ENCODE measurements at places on chromosomes 7 and 10.

DNA sequence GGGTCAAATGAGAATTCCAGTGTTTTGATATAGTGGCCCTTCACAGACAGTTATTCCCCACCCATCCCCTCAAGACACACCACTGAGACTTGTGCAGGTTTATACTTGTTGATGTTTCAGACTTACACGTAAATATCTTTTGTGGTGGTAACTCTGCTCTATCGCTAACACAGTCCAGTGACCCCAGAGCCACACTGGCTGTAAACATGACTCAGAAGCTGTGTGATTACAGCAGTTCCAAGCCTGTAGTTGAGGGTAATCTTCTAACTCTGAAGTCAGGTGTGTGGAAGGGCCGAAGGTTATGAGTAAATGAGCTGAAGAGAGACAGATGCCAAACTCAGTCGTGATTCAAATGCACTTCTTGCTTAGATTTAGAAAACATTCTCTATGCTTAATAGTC, 19.4 kb downstream of the NOBOX start:
- DNase-seq, result no peak

DNA sequence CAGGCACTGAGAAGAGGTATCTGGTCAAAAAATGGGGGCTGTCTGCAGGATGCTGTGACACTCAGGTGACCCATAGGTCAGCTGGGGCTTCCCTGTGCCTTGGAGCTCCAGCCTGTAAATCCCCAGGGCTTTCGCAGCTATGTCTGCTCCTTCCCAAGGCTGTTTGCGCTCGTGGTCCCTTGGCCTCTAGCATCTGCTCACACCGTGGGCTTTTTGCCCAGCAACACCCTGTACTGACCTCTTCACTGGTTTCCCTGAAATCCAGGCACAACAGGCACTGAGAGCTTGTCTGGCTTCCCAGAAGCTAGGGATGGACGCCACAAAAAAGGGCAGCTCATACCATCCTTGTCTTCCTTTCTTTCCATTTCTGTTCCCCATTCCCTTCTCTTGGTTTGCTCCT, 280.3 kb upstream of the HABP2 start:
- DNase-seq, result no peak

- DNase-seq, result peak; percentile 69
Observed at GRCh38 chr7:116512520-116513188, 12.2 kb upstream of the CAV1 start.

GRCh38 chr10:133258066-133258817, 18.4 kb downstream of the ADAM8 start:
- no peak for DNase-seq

DNA sequence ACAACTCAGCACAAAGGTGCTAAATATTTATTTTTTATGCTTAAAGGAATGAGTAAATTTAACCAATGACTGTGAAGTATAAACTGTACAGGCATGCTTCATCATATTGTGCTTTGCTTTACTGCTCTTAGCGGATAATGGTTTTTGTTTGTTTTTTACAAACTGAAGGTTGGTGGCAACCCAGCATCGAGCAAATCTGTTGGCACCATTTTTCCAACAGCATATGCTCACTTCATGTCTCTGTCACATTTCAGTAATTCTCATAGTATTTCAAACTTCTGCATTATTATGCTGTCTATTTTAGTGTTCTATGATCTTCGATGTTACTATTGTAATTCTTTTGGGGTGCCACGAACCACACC, 22.8 kb downstream of the BRAF start:
- DNase-seq, result no peak

DNA sequence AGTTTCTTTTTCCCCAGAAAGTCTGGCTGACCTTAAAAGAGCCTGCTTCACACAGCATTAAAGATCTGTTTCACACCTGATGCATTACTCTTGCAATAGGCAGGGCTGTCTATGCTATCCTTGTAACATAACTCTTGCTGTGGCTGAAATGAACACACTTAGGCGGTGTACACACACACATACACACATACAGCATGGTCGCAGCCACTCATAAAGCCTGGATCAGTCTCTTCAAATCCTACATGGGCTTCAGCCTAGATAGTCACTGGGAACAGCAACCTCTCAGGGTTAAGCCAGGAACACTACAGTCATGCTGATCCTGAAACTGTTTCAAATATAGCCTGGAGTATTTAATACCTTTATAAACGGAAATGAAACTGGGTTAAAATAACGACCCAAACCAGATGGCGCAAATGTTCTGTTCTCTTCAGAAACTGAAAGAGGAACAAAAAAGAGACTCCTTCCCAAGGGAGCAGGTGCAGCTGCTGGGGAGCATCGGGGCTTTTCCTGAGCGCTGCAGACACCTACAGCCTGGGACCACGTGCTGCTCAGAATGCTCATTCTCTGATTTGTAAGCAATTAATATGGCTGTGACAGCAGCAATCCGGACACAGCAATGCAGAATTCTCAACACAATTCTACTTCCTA, 61.0 kb upstream of the SFMBT2 start:
- no peak for DNase-seq
